CD4-positive, alpha-beta T cell treated with Interleukin-15 for 4 hours (primary cell): ENCODE measurements at places on chromosomes 5 and 9.

DNA sequence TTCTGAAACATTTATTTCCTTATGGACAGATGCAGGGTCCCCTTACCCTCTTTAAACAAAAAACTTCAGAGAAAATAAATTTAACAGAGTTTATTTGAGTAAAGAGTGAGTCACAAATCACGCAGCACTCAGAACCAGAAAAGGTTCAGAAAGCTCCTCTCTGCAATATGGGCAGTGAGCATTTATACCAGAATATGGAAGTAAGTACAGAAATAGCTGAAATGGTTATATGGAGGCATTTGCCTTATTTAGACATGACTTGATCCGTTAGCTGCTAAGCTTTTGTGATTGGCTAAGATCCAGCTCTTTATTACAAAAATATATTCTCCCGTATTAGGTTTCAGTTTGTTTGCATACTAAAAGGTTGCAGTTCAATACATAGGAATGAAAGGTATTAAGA is 1554.1 kb downstream of the EFNA5 start:
- no peak for DNase-seq

DNA sequence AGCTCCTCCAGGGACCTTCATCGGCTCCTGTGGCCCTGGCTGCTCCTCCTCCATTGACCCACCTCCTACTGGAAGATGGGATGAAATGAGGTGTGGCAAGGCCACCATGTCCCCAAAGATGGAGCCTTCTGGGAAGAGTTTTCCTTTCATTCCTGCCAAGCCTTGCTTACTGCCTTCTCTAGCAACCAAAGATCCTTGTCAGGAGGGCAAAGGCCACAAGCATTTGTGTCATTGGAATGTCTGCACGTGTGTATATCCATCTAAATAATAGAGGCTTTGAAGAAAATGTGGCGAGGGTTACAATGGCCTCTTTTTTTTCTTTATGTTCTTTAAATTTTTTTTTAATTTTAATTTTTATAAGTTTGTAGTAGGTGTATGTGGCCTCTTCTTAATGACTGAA is 313.6 kb downstream of the ARHGEF28 start:
- DNase-seq = no peak

DNA sequence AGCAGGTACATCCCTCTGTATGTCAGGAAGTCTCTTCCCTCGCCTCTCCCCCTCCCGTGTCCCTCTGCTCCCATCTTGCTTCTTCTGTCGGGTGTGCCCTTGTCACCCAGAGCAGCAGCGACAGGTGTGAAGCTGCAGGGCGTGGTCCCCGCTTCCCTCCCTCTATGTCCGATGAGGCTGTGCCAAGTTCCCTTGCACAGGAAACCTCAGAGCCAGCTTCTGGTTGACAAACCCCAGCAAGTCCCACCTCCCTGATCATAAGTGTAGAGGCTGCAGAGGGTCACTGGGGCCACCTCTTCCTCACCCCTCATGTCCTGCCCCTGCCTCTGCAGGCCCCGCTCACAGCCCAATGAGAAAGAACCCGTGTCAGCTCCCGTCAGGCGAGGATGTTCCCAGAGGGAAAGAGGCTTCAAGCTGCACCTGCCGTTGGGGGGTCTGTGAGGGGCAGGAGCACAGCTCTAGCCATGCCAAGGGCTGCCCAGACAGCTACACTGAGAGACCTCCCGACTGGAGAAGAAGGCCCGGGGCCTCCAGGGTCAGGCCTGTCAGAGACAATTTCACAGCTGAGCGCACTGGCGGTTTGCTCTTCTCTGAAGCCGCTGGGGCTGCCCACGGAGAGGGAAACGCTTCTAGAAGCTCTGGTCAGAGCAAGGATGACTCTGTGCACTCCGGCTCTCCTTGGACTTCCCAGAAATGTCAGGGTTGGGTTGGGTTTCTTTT is 73.3 kb downstream of the AK8 start:
- DNase-seq = peak; percentile 3

- no peak for DNase-seq
These were observed 93.7 kb downstream of the JAKMIP2 start for GRCh38 chr5:147688656-147689356.

DNA sequence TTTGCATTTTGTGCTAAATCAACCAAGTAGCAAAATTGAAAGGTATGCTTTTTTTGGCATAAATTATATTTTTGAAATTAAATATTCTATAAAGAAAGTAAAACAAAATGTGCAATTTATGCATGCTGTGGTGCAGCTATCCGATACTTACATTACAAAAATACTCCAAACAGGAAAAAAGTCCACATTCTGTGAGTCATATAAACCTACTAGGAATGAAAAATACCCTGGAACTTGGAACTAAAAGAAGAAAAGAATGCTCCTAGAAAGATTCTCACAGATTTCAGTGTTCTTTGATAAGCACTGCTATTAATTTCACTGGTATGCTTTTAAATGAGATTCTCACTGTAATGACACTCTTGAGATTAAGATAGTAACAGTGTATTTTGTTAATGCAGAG is 92.6 kb downstream of the OSMR start:
- no peak for DNase-seq

- no peak for DNase-seq
These were observed 64.1 kb upstream of the HRH2 start for GRCh38 chr5:175593794-175594193.

DNA sequence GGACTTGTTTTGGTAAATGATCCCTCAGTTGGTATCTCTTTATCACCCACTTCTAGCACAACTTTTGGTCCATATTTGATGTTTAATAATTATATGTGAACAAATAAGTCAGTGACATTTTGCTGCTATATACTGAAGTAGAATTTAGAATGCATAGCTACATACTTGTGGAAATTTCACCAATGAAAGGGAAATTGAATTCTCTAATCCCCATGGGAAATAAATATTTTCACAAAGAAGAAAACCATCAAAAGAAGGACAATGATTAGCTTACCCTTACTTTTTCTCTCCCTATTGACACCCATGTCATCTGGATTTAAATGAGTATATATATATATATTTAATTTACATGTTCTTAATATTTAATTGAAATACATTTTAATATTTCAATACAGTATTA is 94.3 kb upstream of the DAB2 start:
- DNase-seq = no peak

- no peak for DNase-seq
These were observed 335.0 kb downstream of the ARRDC3 start for GRCh38 chr5:91048073-91048472.

- DNase-seq = peak; percentile 74
These were observed 10.6 kb downstream of the MTAP start for GRCh38 chr9:21812946-21813568.

GRCh38 chr9:90274725-90275124 is 367.9 kb downstream of the DIRAS2 start:
- DNase-seq = no peak

DNA sequence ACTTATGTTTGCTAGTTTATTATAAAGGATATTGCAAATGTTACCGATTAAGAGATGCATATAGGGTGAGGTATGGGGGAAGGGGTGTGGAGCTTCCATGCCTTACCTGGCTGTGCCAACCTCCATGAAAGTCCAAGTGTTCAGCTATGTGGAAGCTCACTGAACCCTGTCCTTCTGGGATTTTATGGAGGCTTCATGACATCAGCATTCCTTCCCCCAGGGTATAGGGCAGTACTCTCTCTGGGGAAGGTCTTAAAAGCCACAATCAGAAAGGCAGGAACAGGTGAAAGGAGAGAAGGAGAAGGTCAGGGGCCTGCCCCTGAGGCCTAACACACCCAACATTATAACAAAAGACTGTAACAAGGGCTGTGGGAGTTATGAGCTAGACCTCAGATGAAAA is 592.6 kb downstream of the PDE4D start:
- DNase-seq = no peak

DNA sequence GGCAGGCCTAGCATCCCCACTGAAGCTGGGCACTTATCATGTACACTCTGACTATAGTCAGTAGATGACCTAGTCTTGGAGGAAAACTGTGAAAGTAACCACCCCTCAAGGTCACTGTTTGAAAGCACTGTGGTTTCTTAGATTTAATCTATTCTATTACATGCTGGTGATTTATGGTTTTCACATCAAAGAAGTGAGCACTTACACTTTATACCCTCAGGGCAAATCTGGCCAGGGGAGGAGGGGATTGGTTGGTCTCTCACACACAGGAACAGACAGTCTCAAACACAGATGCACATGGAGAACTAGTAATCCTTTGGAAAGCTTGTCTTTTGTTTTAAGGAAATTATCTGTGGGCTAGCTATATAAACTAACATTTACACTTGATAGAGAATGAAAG is 17.9 kb upstream of the SPIN1 start:
- no peak for DNase-seq

DNA sequence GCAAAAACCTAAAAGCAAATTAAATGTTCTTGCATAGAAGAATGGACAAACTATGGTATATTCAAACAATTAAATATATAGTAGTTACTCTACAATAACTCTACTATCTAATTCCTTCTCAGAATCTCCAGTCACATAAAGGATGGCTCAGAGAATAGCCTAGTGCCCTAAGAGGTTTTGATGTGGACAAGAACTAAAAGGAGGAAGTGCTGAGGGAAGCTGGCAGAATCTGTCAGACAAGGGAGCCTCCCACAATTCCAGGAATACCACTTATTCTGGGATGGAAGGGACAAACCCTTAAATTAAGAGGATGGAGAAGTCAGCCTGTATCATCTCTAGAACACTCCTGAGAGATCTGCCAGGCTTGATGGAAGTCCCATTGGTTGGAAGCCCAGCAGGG is 30.4 kb downstream of the TNFSF8 start:
- DNase-seq = no peak

- peak; percentile 23 for DNase-seq
These were observed 20.6 kb downstream of the SPTLC1 start for GRCh38 chr9:92094655-92095054.

DNA sequence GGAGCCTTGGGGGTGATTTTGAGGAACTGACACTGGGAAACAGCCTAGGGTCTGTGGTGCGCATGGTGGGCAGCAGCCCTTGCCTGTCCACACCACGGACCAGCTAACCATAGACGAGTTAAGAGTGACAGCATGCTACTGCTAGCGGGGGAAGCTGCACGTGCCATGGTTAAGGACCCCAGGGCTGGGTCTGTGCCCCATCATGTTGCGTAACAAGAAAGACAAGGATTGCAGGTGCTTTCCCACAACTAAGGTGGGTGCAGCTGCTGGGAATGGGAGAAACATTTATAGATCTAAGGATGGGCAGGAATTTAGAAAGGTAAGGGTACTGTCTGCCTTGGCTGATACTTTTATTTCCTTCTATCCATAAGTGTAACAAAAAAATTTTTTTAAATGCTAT is 17.9 kb upstream of the KCNMB1 start:
- no peak for DNase-seq

GRCh38 chr5:127650649-127651048 is 1.8 kb downstream of the CTXN3 start:
- no peak for DNase-seq

DNA sequence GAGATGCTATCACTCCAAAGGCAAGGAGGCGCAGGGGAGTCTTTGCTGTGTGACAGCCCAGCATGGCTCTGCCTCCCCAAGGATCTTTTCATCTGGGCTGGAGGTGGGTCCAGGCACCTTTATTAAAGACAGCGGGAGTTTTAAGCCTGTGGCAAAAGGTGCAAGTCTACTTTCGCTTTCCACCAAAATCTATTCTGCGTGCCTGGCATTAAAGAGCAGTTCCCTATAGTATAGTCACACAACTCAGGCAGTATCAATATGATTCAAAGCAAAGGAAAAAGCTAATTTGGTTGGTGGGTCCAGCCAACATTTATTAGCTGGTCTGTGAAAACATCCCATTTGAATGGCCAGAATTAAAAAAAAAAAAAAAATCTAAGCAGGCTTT is 398.7 kb downstream of the EBF1 start:
- DNase-seq = no peak

GRCh38 chr9:23743036-23743435 is 83.0 kb downstream of the ELAVL2 start:
- no peak for DNase-seq

- DNase-seq = no peak
These were observed 14.2 kb downstream of the EEIG1 start for GRCh38 chr9:127966416-127967150.

GRCh38 chr5:155773680-155774079 is 553.3 kb upstream of the SGCD start:
- peak; percentile 23 for DNase-seq

GRCh38 chr9:113756476-113757192 is 119.5 kb upstream of the ZNF618 start:
- DNase-seq = no peak
